ENCODE measurements at places on chromosomes 1 and 21.
A peak's percentile ranks its signal among the peaks of the same experiment; 100 is the strongest.

DNA sequence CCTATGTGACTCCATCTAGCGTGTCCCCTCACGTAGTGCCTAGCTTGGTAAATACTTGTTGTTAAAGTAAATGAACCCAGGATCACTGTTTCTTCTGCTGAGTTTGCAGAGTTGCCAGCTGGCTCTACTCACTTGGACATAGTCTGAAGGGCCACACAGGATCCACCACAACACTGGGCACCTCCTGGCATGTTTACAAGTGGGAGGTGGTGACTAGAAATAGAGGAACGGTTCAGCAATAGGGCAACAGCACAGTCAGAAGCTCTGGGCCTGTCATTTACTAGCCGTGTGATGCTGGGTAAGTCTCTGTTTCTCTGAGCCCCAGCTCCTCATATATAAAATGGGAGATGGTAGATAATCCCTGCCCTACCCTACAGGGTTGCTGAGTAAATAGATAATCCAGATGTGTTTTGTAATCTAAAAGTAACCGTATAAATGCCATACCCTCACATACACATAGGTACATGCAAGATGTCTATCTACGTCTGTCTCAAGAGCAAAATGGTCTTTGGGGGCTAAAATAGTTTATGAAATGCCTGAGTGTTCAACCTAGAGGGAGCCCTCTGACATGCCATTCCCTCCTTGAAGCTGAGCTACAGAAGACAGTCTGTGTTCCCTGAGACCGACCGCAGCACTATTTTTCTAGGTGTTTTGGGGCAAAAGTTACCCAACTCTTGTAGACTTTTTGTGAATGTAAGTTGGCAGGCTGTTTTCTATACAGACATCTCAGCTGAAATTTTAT lies 20.5 kb downstream of the RNF220 start:
- DNase-seq, result no peak

DNA sequence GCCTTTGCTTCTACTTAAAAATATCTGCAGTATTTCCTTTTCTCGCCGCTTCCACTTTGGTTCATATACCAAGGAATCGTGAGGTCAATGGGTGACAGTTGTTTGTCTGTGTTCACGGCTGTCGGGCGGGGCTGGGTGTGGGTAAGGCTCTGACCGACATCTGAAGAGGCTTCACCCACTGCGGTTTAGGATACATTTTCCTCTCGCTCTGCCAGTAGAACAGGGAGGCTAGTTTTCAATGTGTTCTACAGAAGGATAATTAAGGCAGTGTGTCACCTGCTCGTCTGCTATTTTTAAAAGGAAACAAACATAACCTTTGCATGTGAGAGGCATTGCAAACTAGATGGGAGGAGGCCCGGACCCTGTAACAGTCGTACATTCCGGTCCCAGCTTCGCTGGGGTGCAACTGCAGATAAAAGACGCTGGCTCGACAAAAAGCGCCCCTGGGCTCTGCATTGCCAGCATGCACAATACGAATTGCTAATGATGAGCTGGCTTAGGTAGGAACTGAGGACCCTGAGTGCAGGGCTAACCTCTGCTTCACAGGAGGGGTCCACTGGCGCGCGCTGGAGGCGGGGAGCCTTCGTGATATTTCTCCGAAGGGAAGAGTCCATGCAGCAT lies 8.5 kb upstream of the ERG start:
- peak; percentile 60 for DNase-seq

DNA sequence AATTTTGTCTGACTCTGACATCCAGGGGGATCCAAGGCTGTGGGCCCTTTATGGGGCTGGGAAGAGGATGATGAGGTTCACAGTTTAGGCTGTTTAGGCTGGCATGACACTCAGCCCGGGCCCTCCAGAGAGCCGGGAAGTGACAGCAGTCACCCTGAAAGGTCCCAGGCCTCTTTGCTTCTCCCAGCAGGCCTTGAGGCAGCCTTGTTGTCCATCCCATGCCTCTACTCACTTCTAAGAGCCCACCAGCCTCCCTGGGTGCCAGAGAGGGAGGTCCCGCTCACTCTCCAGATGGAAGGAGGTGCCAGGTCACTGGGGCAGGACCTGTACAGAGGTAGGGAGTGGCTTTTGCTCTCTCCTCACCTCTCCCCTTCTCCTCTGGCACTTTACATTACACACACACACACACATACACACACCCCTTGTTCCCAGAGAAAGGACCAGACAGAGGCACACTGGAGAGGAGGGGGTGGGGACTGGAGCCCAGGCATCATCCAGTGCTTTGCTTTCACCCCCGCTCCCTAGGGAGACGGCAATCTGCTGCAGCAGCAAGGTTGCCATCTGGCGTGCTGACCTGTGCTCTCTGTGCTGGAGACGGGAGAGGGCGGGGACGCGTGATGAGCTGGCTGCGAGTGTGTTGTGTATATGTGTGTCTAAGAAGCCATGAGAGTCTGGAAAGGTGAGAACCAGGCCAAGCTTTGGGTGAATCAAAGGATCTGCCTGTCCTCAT lies 4.6 kb downstream of the KLHDC8A start:
- no peak for DNase-seq

DNA sequence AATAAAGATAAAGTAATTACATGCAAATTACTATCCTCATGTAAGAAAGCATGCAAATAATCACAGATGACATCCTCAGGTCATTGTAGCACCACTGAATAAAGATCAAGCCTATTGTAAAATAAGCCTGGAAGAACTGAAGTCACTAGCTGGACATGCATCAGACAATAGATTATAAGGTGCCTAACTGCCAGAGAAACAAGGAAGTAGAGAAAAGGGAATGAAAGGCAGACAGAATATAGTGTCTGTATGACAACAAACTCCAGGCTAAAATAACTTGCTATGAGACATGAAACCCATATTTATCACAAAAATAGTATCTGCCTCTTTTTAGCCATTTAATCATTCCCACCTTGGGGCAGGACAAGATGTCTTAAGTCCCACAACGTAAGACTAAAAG lies 108.7 kb downstream of the ENAH start:
- no peak for DNase-seq

- no peak for DNase-seq
Measured at GRCh38 chr1:240711020-240711419, 99.1 kb upstream of the GREM2 start.

- DNase-seq, result peak; percentile 13
Measured at GRCh38 chr21:45256912-45257672, 30.6 kb downstream of the POFUT2 start.

GRCh38 chr1:6212193-6212959 lies 6.5 kb downstream of the RNF207 start:
- no peak for DNase-seq

GRCh38 chr1:88289401-88290102 lies 394.5 kb upstream of the PKN2 start:
- DNase-seq, result no peak

GRCh38 chr1:237901299-237901934 lies 10.7 kb upstream of the ZP4 start:
- no peak for DNase-seq

GRCh38 chr1:88731475-88732269 lies 47.6 kb downstream of the PKN2 start:
- no peak for DNase-seq

DNA sequence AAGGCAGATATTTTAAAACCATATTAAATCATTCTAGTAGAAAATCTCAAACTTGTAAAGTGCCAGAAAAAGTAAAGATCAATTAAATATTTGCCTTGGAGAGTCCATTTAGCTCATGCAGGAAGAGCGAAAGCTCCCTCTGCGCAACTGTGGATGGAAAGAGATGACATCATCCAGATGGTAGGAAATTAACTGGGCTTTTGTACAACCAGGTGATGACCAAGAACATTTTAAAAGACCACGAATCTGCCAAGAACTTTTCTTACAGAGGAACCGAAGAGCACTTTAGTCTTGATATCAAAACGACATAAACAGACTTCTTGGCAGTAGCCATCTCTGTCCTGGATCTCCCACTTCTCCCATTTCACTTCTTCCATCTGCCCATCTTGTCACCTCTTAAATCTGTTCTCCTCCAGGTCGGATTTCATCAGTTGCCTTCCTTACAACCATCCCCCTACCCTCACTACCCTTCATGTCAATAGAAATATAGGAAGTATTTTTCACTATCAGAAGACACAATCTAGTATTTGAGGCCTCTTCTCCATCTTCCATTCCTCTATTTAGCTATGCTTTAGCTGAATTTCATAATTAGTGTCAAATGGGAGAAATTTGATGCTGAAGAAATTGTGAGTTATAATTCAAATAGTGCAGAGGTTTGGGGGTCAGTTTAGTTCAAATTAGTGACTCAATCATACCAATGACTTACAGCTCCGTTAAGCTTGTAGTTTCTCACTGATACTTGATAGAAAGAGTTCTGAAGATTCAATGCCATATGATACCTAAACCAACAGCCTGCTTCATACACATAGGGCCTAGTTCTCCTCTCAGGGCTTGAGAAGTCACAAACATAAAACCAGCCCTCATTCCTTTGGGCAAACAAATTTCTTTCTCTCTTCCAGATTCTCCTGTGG lies 22.0 kb upstream of the DNASE2B start:
- DNase-seq, result no peak

DNA sequence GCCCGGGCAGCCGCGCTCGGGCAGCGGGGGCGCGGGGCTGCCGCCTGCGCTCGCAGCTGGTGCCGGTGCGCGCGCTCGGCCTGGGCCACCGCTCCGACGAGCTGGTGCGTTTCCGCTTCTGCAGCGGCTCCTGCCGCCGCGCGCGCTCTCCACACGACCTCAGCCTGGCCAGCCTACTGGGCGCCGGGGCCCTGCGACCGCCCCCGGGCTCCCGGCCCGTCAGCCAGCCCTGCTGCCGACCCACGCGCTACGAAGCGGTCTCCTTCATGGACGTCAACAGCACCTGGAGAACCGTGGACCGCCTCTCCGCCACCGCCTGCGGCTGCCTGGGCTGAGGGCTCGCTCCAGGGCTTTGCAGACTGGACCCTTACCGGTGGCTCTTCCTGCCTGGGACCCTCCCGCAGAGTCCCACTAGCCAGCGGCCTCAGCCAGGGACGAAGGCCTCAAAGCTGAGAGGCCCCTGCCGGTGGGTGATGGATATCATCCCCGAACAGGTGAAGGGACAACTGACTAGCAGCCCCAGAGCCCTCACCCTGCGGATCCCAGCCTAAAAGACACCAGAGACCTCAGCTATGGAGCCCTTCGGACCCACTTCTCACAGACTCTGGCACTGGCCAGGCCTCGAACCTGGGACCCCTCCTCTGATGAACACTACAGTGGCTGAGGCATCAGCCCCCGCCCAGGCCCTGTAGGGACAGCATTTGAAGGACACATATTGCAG lies 3.0 kb downstream of the ARTN start:
- no peak for DNase-seq

DNA sequence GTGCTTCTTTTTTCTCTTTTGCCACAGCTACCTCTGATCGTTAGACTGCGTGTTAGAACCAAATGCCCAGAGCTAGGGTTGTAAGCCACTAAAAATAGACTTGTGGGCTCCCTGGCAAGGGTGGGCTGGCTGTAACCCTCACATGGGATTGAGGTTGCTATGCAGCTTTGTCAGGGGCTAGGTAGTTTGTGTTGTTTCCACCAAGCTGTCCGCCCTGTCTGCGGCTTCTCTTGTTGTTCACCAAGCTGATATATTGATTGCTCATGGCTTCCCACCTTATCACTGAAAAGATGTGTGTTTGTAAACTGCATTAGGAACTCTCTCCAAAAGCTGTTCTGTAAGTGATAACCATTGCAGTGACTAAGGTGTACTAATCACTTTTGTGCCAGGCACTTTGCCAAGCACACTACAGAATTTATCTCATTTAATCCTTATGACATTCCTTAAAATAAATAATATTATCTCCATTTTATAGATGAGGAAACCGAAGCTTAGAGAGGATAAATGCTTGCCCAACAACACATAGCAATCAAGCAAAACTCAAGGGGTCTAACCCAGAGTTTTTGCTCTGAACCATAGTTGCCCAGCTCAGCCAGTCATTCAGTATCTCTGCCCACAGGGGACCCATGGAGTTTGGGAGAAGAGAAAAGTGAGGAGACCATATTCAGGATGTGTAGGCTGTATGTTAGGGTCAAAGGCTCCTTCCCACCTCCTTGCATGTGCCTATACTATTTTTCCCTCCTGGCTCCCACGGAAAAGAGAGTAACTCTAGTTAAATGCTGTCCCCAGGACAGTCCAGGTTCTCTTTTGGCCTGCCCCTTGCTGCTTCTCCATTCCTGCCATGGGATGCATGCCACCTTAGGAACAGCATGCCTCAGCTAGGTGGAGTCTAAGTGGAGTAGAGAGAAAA lies 42.2 kb upstream of the TARBP1 start:
- no peak for DNase-seq

DNA sequence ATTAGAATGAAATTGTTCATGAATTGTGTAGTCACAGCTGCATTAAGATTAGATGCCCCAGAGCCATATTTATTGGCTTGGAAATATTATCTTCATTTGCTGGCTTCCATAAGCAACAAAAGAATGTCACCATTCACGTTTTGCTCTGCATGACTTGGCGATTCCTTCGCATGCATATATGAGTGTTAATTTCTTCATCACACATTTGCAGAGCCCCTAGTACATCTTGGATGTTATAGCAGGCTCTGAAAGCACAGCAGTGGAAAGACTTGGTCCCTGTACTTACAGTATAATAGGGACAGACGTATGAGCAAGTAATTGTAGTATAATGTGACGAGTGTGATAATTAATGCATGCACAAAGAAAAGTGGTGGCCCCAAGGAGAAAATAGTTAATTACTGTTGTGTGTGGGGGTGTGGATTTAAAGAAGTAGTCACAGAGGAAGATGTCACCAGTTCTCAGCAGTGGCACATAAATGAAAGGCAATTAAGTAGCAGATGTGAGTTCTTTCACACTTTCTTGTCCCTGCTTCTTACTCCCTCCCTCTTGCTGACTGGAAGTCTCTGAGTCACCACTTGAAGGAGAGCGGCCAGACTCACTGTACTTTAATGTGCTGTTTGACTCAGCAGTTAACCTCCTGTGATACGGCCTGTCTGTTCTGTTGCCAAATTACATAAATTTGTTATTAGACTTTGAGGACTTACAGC lies 21.0 kb downstream of the S100A10 start:
- DNase-seq, result no peak

DNA sequence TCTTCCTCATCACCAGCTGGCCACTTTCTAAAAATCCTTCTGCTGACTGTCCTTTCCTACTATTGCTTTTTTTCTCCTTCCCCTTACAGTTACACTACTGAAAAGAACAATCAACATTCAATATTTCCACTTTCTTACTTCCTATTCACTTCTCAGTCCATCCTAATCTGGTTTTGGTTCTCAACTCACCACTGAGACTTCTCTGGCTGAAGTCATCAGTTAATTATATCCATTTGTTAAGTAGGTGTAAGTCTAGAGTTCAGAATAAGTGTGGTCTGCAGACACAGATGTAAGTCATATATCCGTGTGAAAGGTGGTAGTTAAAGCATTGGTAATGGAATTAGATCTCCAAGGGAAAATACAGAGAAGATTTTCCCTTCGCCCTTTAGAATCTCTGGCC lies 21.4 kb downstream of the PEA15 start:
- no peak for DNase-seq

GRCh38 chr1:16300436-16300835 lies 51.8 kb downstream of the FBXO42 start:
- DNase-seq, result no peak

All from CD4-positive, alpha-beta T cell treated with Interleukin-4 for 1 hour (primary cell).